ENCODE measurements at places on chromosomes 2 and 18.

GRCh38 chr2:176157499-176158185 lies 535 bp downstream of the HOXD3 start:
- no peak for DNase-seq

DNA sequence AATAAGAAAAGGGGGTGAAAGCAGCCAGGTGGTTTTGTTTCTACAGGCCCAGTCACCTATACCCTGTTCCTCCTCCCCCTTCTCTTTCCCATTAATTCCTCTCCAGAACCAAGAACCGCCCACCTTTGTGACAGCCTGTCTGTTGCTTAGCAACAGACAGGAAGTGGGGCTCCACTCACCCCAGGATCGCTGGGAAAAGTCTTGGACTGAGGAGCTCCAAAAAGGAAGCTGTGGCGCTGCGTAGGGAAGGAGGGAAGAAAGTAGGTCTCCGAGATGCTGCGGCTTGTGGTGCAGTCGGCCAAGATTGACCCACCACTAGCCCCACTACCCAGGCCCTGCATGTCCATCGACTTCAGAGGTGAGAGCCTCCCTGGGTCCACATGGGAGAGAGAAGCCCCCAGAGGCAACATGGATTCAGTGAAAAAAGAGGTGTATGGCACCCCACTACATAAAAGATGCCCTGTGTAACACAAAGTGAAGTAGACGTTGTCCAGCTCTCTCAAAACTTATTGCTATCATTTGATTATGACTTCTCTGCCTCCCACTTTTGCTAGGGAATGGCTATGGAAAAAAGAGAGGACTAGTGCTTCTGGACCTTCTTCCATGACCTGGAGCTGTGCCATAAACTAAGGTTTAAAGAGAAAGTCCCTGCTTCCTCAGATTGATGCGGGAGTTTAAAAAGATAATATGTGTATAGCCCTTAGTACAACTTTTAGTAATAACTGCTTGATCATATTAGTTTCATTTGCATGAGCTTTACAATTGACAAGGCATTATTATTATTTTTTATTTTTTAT lies at the start of gene FER1L5:
Gene FER1L5, plus strand, starts transcription at position 201 of the 797 bp plus-strand sequence. Its CDS starts 73 bp downstream, at position 274.
- peak; percentile 59 for DNase-seq

DNA sequence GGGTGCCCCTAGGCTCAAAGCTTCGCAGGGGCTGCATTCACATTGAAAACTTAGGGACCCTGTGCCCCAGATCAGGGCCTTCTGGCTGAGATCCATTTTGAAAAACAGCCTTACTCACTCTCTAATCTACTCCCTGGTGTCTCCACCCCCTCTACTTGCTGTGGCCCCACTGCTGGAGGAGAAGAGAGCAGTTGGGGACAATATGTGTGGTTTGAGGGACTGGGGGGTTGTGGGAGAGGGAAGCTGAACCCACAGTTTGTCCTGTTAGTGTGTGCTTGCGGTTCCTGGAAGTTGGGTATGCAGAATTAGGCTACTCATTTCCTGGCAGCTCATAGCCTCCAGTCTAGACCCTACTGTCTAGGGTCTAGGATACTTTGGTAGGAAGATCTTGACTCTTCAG lies 211.4 kb downstream of the PRKCE start:
- DNase-seq: no peak

- DNase-seq: no peak
Measured at GRCh38 chr2:45816272-45816671, 164.8 kb downstream of the PRKCE start.

- DNase-seq: no peak
Measured at GRCh38 chr18:44342946-44343345, 337.7 kb upstream of the SETBP1 start.

GRCh38 chr18:39403121-39403520 lies 1837.5 kb upstream of the CELF4 start:
- no peak for DNase-seq

DNA sequence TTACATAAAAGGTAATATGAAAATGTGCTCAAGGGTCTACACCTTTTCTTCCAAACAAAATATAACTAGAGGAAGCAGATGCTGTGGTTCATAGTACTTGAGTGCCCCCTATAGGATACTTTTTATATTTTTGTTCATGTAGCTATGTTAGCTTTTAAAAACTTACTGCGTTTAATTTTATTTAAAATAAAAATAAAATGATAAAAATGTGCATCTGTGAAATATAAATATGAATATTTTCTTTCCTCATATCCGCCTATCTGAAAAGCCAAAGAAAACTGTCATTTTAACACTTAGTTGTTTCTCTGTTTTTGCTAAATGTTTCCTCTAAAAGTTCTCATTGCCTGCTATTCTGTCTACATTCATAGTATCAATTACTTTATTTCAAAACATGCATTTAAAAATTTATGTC lies 9.6 kb upstream of the LRP1B start:
- no peak for DNase-seq

DNA sequence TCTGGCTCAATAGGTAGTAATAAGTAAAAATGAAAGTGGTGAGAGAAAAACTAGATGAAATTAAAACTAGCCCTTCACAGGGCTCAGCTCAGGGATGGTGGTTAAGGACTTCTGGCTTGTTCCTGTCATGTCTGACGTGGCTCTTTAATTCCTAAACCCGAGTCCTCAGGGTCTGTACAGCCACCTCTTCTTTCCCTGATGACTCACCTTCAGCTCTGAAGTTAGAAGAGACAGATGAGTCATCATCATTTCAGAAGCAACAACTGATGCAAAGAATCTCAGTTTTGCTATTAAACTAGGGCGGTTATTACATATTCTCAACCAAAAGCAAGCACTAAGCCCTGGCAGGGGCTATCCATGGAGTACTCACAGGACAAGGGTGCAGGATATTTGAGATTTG lies 24.0 kb upstream of the ITGB6 start:
- DNase-seq: peak; percentile 72

- DNase-seq: peak; percentile 82
Measured at GRCh38 chr18:48834413-48835031, 116.2 kb downstream of the SMAD7 start.

- DNase-seq: no peak
Measured at GRCh38 chr2:198571393-198571792, 767.0 kb downstream of the PLCL1 start.

- no peak for DNase-seq
Measured at GRCh38 chr18:26386441-26386840, 160.2 kb downstream of the TAF4B start.

GRCh38 chr2:9993488-9994165 lies 42.1 kb downstream of the GRHL1 start:
- no peak for DNase-seq

DNA sequence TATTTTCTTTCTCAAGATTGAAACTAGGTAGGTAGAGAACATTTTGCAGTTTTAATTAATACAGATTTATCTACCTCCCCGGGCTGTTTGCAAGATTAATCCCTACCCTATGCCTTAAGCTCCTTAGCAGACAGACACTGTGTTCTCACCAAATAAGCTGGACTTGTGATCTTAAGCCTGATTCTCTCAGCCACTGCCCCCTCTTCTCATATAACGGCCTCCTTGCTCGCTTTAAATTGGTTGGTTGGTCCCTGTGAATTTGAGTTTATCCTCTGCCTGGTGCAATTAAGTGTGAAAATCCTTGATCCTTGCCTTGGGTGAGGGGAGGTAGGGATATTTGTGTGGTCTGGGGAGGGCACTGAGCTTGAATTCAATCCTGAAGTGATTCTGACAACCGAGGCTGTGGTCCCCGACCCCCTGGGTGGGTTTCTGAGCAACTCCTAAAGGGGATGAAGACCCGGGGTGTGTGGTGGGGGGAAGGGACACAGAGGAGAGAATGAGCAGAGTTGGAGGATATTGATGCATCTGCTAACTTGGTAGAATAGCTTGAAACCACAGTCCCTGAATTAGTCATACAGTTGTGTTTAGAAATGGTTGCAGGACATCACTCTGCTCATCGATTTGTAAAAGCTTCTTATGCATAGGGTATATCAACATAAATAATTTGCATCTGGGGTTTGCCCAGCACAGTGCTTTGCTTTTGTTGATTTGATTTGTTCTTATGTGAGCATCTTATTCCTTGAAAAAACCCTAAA lies 36.9 kb upstream of the NCKAP5 start:
- no peak for DNase-seq

DNA sequence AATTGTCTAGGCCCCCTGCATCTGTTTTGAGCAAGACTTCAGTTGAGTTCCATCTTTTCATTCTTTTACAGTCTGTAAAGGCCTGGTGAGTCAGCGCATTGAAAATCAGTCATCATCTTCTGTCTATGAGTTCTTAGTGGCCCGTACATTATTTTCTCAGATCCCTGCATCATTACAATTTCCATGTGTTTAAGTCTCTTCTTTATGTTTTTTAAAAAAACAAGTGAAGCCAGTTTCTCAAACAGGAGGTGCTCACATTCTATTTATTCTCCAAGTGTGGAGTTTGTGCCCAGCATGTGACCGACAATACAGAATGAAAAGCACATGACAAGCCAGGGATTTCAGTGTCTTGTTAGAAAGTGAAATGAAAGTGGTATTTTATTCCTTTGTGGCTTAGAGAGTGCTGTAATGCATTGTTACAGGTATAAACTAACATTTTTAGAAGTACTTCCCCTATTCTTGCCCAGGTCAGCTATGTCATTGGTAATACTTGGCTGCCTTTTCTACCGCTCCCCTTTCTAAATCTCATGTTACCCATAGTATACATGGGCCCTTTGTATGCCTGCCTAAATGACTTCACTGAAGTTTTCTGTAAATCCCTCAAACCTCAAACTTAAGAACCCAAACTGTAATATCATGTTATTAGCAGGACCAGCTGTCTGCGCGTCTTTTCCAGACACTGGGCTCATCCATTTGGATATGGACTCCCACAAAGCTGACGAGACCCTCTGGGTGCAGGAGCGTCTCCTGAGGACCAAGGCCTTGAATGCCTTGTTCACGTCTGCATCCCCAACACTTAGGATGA lies 67.6 kb downstream of the FEZ2 start:
- no peak for DNase-seq

DNA sequence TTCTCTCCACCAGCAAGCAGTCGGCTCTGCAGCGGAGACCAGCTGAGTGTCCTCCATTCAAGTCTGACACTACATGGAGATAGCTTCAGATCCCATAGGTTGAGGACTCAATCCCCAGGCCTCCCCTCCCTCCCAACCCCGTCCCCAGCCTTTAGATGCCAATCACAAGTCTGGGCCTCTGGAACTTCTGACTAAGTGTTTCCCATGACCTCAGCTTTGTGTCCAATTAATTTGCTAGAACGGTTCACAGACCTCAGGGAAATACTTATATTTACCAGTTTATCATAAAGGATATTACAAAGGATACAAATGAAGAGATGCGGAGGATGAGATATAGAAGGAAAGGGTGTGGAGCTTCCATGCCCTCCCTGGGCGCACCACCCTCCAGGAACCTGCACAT lies 77.4 kb downstream of the MERTK start:
- DNase-seq: no peak

- DNase-seq: no peak
Measured at GRCh38 chr2:56077359-56077915, 106.4 kb upstream of the CCDC85A start.

GRCh38 chr2:211133766-211134165 lies 577.4 kb downstream of the CPS1 start:
- DNase-seq: no peak

- DNase-seq: peak; percentile 1
Measured at GRCh38 chr2:13858626-13859025, 773.9 kb upstream of the LRATD1 start.

- DNase-seq: no peak
Measured at GRCh38 chr18:29925566-29925965, 1117.0 kb downstream of the DSC3 start.

- DNase-seq: peak; percentile 2
Measured at GRCh38 chr2:165238295-165238694, 919 bp upstream of the SCN2A start.

GRCh38 chr18:62745089-62745751 lies 29.9 kb downstream of the PHLPP1 start:
- DNase-seq: no peak

- DNase-seq: no peak
Measured at GRCh38 chr2:37203708-37204107, 7.4 kb downstream of the CEBPZOS start.

GRCh38 chr2:174634130-174635014 lies 36.8 kb upstream of the WIPF1 start:
- DNase-seq: no peak

- DNase-seq: peak; percentile 85
Measured at GRCh38 chr2:241507430-241508239, 749 bp downstream of the STK25 start.

DNA sequence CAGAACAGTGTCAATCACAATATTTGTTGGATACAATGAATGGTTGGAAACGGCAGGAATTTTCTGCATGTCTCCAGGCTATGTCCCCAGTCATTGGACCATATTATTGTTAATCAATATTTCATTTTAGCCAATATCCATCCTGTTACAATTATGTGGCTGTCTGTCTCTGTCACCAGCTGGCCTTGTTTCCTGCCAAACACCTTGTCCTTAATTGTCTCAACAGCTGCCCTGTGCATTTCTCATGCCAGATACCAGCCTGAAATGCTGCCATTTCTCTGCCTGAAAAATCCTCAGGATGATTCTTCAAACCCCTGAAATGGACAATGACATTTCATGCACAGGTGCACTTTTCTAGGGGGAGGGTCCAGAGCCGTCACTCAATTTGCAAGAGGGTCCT lies 170.6 kb downstream of the ALPK2 start:
- DNase-seq: no peak

DNA sequence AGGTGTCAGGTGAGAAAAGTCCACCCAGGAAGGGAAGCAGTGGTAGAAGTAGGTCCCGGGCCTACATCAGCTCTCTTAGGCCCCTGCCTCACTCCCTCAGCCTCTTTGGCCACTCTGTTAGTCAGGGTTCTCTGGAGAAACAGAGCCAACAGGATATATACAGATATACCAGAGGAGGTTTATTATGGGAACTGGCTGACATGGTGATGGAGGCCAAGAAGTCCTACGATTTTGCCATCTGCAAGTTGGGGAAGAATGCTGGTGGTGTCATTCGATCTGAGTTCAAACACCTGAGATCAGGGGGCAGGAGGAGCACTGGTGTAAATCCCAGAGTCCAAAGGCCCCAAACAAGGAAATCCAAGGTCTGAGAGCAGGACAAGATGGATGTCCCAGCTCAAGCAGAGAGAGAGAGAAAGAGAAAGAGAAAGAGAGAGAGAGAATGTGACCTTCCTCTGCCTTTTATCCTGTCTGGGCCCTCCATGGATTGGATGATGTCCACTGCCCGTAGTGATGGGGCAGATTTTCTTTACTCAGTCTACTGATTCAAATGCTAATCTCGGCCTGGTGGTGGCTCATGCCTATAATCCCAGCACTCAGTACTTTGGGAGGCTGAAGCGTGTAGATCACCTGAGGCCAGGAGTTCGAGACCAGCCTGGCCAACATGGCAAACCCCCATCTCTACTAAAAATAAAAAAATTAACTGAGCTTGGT lies 111.1 kb upstream of the MYCN start:
- DNase-seq: no peak

GRCh38 chr18:3794537-3795348 lies 344.8 kb downstream of the TGIF1 start:
- no peak for DNase-seq
